Renal pelvis (tissue), 12 donors: ENCODE measurements at places on chromosomes 2 and 18. TPM values are rescaled to one million over a fixed set of nuclear protein-coding genes. Genes with fewer than 3 reads are reported as not detected.

GRCh38 chr2:109021895-109022300 lies 32.9 kb upstream of the EDAR start:
- DNase-seq: no peak

DNA sequence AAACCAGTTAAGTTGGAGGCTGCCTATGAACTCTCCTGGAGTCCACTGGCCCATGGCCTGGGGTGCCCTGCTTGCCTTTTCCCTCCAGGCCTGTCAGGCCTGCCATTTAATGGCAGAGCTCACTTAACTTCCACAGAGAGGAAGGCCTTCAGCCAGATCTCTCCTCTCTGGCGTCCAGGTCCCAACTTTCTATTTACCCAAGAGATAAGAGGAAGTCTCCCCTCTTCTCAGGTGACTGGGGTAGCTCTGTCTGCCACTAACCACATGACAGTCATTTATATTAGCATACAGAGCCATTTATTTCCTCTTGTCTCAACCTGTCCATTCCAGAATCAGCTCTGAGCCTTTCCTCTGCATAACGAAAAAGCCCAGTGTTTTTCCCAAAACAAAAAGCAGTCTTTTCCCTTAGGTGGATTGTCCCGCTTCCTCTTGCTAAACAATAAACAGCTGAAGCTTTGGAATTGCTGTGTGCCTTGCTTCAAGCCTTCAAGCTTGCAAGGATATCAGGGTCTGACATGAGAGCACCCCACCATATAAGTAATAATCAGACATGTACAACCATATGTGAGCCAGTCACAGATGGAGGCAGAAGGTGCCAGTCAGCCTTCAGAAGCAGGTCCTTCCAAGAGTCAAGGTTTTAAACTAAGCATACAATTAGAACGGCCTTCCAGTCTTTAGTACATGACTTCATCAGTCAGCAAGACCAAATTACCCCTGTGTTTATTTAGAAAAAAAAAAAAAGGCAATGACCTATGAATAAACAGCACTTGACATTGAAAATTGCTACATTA lies 71.2 kb upstream of the STPG4 start:
- DNase-seq: no peak

- DNase-seq: no peak
Measured at GRCh38 chr2:227510620-227510958, 38.6 kb downstream of the AGFG1 start.

GRCh38 chr2:113741091-113741490 lies 15.4 kb downstream of the SLC35F5 start:
- no peak for DNase-seq

DNA sequence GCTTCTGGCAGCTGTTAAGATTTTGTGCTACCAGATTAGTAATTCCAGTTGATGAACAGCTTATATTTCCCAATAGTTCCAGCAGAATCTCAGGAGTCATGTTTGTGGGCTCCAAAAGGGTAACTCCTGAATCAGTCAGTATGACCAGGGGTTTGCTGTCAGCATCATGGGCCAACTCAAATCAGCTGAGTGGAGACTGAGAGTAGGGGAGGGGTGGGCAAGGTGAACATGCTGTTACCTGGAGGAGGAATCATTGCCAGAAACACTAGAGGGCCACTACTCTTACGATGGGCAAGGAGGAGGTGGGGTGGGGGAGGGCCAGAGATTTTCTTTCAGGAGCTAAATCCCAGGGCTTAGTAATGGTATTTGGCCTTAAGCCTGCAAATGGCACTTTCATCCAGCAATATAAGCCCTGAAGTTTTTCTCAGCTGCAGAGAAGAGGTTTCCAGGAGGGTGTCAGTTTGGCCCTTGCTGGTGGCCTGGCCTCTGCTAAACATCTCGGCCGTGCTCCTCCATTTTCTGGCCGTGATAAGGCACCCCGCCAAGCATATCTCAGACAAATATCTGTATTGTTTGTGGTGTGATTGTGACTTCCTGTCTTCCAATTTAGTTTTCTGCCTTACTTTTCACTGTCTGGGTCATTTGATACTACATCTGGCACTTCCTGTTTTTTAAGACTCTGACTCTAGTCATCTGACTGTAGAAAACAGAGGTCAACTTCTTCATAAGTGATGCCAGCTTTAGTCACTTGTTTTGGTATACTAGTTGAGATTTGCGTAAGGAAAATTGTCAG lies 120.5 kb upstream of the CXCR4 start:
- DNase-seq: no peak

DNA sequence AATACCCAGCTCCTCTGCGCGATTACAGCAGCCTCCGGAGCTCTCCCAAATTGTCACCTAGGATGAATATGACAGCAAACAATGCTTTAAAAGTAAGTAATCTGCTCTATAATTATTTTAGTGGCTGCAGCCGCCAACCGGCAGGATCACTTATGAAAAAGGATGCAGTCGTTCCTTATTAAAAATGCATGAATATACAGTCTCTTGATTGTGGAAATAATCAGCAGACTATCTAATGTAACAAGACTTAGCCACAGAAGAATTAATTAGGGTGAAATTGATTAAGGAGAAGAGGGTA lies 71.8 kb upstream of the STPG4 start:
- no peak for DNase-seq

DNA sequence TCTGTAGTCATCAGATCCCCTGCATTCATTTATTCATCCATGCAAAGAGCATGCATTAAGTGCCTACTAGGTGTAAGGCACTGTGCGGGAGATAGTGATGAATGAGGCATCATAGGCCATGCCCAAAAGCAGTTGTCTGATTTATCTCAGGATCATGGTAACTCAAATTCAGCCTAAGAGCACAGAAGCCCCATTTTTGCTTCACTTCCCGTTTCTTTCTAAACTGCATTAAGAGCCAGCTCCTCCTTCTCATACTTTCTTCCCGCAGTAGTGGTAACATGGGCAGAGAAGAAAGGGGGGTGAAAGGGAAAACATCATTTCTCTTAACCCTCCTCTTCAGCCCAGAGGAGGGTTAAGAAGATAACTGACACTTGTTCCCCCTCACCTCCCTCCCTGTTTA lies 2.9 kb downstream of the GPR45 start:
- no peak for DNase-seq

ABCB11 gene
- 0.09 TPM for polyA plus RNA-seq

SCG2 gene
- polyA plus RNA-seq: 0.82 TPM
